NCI-H187 (cell line): ENCODE measurements at places on chromosomes 3 and 15.

DNA sequence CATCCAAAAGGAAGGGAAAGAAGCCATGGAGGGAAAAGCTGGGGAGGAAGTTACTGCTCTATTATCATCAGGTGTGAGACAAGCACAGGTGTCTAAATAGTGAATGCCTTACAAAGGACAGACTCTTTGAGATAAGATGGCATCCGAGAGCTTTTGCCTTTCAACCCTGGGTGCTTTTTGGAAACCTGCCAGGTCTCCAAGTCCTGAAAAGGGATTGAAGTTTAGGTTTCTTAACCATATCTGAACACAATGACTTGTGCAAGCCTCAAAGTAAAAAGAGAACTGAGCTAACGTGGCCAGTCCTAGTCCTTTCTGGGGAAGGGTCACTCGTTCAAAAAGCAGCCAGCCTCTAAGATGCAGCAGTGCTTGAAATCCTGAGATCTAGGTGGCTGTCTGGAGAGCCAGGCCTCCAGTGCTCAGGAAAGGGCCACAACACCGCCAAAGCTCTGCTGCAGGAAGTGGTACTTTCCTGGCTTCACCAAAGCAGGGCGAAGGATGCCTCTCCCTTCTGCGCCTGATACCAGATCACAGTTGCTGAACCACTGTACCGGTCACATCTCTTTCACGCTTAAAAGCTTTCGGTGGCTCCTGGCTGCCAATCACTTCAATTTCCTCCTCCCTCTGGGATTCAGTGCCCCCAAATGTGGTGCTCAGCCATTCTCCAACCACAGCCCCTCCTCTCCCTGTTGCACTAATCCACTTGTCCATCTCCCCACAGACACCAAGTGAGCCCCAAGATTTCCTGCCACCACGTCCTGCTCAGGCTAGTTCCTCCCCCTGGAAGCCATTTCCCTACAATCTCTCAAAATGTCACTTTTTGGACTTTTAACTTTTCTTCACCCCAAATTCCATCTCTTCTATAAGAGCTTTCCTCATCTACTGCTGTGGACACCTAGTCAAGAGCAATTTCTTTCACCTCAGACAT, 104.1 kb upstream of the LPP start:
- no peak for DNase-seq

GRCh38 chr3:100545371-100545770, 53.0 kb downstream of the TMEM45A start:
- no peak for DNase-seq

GRCh38 chr3:40215015-40215414, 94.5 kb upstream of the EIF1B start:
- DNase-seq, result no peak

DNA sequence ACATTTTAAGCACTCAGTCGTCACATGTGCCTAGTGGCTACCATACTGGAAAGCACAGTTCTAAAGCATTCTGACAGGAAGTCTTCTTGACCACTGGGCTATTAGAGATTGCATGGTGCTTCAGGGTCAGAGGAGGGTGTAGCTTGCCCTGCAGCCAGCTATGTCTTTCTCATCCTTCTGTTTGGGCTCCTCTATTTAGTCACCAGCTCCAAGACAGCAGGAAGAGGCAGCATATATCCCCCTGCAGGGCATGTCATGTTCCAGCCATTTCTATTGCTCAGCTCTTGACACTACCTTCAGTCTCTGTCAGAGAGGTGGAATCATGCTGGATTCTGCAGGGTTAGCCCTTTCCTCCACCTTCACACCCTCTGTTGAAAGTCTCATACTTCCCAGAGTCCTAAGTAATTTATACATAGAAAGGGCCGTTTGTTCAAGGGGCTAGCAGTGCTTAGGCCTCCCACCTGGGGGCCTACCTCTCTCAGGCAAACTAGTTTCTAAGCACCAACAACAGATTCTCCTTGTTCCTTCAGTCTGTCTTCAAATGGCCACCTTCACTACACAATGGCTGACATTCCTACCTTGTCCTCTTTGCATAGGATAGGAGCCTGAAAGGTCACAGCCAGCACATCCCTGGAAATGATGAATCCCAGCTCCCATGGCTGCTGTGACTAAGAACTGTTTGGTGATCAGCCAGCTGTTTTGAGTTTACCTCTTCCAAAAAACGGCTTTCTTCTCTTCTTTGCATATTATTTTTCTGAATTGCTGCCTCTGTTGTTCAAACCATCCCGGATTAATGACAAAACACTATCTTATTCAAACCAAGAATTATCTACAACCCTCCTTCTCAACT, 115.7 kb upstream of the BFSP2 start:
- DNase-seq, result no peak

DNA sequence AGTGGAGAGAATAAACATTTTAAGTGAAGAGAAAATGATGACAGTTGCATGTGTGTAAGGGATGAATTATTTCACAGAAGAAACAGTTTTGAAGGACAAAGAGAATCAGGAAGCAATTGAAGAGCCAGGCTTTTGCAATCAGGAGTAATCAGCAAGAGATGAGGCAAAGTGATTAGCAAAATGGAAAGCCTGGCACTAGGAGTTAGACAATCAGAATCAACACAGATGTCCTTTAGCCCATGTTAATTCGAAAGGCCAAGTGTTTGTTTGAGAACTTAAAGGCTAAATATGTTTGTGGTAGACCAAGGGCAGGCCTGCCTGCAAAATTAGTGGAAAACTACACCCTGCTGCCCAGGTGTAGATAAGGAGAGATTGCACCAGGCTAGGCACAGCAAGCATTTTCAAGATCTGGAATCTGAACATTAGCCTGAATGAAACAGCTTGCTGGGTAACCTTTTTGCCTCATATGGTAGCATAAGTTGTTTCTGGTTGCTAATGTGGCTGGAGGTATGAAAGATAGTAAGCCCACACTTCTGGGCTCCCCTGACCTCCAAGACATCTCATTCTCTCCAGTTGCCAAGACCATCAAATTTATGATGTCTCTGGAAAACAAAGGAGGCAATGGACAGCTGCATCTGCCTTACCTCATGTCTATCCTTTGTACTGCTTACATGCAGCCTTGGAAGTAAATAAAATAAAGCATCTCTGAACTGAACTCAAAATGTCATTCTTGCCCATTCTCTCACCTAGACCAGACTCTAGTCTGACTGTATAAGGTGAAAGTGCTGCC, 22.0 kb upstream of the LEKR1 start:
- DNase-seq, result no peak

GRCh38 chr15:101277943-101278564, 769 bp upstream of the SELENOS start:
- no peak for DNase-seq

GRCh38 chr3:14429237-14429636, 26.8 kb downstream of the SLC6A6 start:
- no peak for DNase-seq

- no peak for DNase-seq
These were observed 2.0 kb upstream of the TWF2 start for GRCh38 chr3:52240886-52241370.

DNA sequence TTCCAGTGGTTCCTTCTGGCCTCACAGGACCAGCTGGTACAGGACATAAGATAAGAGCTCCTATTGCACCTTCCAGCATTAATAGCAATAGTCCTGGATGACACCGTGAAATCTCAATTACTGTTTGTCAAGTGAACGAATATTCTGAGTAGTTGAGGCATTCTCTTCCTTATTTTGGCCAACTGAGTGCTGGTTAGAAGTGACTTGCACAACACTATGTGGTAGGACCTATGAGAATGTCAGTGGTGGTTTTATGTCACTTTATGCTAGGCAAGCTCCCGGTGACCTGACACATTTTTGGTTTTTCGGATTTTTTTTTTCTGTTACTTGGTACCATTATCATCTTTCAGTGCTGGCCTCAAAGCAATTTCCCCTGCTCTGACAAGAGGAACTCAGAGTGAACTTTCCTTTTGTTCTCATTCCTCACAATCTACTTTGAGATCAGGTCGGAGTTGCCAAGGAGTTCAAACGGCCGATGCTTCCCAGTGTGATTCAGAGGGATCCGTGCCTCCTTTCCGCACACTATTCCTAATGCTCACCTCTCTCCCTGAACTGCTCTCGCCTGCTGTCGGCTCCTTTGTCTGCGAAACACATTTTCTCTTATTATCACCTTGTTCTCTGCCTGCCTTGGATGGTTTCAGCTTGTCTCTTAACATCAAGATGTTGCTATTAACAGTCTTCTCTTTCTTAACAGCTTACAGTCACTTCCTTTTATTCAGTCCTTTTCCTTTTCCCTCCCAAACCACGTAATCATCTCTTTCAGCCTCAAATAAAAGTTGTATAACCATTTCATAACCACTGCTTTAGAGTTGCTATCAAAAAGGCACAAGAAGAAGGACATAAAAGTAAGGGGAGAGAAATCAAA, 35.8 kb downstream of the QTRT2 start:
- DNase-seq, result no peak

DNA sequence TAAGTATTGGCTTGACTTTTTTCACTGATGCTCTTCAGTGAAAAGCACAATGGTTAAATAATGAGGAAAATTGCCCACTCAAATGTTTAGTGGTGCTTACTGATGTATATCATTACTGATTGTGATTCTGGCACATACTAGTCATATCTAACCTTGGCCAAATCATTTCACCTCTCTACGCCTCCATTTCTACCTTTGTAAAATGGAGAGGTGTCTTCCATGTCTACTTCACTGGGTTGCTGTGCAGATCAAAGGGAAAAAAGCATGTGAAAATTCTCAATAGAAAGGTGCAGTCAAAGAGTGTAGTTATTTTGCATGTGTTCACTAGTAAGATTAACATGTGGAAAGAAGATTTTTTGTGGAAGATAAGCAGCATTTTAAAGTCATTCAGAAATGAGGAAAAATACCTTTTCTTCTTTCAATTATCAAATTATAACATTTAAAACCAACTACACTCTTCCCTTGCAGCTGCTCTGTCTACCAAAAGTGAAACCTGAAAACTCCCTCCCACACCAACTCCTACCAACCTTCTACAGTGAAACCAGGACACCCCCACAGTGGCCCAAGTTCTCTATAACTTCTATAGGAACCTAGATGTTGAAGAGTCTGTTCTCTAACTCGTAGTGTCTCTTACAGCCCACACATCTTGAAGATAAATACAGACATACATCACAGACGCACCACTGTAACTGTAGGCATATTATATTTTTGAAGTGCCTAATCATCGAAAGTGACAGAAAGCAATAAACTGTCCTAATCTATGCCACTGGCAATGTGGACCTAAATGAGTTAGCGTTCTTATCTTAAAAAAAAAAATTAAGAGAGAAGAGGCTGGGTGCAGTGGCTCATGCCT, 1.4 kb downstream of the CD200R1 start:
- no peak for DNase-seq

DNA sequence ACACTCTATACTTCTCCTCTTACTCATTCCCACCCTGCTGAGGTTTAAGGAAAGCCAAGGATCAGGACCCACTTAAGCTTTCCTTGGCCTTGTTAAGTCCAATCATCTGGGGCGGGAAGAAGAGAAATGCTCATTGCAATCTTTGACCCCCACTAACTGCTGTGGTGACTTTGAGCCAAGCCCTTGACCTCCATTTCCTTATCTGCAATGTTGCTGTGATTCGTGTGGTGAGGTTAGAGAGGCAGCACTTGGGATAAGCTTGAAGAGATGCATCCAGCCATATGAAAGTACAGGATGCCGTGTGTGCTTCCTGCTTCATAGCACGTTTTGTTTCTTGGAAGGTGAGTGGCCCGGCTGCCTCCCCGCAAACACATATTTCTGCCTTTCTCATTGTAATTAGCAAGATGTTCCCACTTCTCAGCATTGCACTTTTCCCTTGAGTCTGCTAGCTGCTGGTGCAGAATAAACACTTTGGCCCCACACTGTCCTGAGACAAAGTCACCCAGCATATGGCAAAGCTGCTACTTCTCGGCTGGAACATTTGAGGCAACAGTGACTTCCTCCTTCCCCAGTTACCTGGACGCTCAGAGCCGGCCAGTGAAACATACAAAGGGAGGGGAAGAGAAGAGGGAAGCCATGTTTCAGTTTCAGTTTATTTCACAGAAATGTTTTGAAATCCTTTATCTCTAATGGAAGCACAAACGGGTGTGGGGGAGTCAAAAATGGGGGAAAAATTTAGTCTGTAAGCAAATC, 10.5 kb upstream of the NUDT16 start:
- no peak for DNase-seq

DNA sequence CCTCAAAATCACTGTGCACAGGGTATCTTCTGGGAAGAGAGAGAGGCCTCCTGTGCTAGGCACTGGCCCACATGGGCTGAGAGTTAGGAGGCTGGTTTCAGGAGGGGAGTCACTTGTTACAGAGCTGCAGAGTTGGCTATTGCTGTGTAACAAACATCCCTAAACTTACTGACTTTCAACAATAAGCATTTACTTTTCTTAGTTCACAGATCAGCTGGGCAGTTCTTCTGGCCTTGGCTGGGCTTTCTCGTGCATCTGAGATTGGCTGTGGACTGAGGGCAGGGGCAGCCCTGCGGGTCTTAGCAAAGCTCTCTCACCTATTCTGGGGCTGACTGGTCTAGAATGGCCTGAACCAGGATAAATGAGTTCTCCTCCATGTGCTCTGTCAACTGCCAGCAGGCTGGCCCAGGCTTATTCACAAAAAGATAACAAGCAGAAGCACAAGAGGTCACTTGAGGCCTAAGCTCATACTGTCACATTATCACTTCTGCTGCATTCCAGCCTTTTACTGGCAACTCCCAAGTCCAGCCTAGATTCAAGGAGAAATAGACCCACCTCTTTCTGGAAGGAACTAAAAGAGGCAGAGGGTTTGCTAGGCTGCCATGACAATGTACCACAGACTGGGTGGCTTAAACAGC, 17.2 kb upstream of the RBSN start:
- DNase-seq, result no peak

DNA sequence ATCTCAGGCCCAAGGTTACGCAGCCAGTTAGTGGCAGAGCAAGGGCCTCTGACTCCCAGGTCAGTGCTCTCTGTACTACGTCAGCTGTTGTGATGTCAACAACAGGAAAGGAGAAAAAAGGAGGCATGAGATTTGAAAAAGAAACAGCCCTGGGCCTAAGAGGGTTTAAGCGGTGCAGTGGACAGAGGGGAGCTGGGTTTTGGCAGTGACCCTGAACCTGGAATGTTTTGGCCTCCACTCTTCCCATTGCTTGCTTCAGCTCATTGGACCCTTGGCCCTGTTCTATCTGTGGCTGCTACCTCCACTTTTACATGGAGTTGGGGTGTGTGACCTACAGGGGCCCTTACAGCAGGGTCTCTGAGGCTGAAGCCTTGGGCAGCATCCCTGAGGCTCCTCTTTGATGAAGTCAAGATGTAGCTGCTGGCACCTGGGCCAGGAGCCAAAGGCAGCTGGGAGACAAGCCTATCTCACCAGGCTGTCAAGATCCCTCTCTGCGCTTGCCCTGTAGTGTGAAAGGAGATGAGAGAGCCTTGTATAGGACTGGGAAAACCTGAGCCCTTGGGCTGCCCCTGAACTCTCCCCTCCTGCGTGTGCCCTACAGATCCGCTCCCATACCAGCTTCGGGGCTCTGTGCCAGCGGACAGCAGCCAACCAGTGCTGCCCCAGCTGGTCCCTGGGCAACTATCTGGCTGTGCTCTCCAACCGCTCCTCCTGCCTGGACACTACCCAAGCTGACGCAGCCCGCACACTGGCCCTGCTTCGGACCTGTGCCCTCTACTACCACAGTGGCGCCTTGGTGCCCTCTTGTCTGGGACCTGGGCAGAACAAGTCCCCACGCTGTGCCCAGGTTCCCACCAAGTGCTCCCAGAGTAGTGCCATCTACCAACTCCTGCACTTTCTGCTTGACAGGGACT, 8.7 kb downstream of the DISP2 start:
- DNase-seq, result no peak

- no peak for DNase-seq
These were observed 241.0 kb downstream of the NSUN3 start for GRCh38 chr3:94303897-94304296.

- DNase-seq, result no peak
These were observed 61.3 kb downstream of the UACA start for GRCh38 chr15:70701891-70702568.

GRCh38 chr3:120831066-120831465, 76.9 kb upstream of the STXBP5L start:
- no peak for DNase-seq

GRCh38 chr3:126672340-126672739, 17.4 kb upstream of the TXNRD3 start:
- no peak for DNase-seq
